Thyroid gland (tissue), 4 donors: ENCODE measurements at places on chromosomes 2 and 18. TPM values are rescaled to one million over a fixed set of nuclear protein-coding genes. Genes with fewer than 3 reads are reported as not detected.

The UGT1A5 gene
- 0.89 TPM for total RNA-seq

The CYTIP gene
- 10.6 TPM for total RNA-seq

The ABCG5 gene
- total RNA-seq: not detected

The SLC5A7 gene
- total RNA-seq: not detected

The FMNL2 gene
- total RNA-seq: 51.8 TPM

The CFC1B gene
- not detected for total RNA-seq

The TCF23 gene
- not detected for total RNA-seq

The KCNJ3 gene
- not detected for total RNA-seq

The IRS1 gene
- 166 TPM for total RNA-seq

DNA sequence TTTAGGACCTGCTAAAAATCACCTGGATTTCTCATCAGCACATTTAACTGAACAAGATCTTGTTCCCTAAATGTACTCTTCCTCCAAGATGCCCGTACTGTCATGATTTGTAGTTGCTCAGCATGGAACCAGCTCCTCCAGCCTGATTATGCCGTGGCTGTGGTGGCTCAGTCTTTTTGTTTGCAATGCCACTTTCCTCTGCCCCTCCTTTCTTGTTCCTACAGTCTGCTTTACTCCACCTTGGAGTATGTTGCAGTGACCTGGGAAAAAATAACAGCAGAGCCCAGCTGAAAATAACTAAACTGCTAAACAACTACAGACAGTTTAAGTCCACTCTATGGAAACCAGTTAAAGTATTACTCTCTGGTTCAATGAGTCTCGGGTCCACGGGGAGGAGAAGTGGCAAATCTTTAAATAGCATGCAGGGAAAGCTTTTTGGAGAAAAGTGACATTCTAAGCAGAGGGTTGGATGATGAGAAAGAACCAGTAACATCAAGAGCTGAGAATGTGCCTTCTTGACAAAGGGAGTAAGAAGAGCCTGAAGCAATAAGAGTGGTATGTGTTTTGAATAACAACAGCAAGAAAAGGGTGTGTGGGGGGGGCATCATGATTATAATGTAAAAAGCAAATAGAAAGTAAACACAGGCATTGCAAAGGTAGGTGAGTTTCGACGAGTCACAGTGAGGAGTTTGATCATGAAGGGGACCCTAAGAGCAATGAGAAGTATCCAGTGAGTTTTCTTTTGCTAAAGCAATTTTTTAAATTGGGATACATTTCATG is 225.7 kb downstream of the TMX3 start:
- H3K4me1 ChIP-seq: no peaks in the 10 kb centered on the region
- no peak overlapping the region for H3K4me3 ChIP-seq
- H3K27ac ChIP-seq: no peak overlapping the region
- no peak for DNase-seq
- H3K36me3 ChIP-seq: no peaks in the 10 kb centered on the region

- no peaks in the 10 kb centered on the region for H3K4me1 ChIP-seq
- no peaks in the 10 kb centered on the region for H3K27me3 ChIP-seq
- no peaks in the 10 kb centered on the region for H3K36me3 ChIP-seq
- DNase-seq: no peak
- no peak overlapping the region for H3K4me3 ChIP-seq
- H3K27ac ChIP-seq: no peak overlapping the region
Measured at GRCh38 chr2:41990688-41991087, 57.1 kb upstream of the PKDCC start.

GRCh38 chr2:237261327-237261726 is 152.6 kb downstream of the COL6A3 start:
- H3K4me1 ChIP-seq: no peaks in the 10 kb centered on the region
- no peak for DNase-seq
- no peak overlapping the region for H3K27ac ChIP-seq
- no peaks in the 10 kb centered on the region for H3K27me3 ChIP-seq

GRCh38 chr18:3451989-3452749 is 2.2 kb downstream of the TGIF1 start:
- no peaks in the 10 kb centered on the region for H3K27me3 ChIP-seq
- DNase-seq: peak; percentile 82
- peaks cover 24% of the 10 kb centered on the region for H3K4me1 ChIP-seq
- peak overlapping the region; percentile 98 for H3K27ac ChIP-seq

- H3K36me3 ChIP-seq: no peaks in the 10 kb centered on the region
- no peak overlapping the region for H3K27ac ChIP-seq
- H3K27me3 ChIP-seq: no peaks in the 10 kb centered on the region
- no peak for DNase-seq
- H3K4me1 ChIP-seq: no peaks in the 10 kb centered on the region
- no peak overlapping the region for H3K4me3 ChIP-seq
Measured at GRCh38 chr18:7413906-7414305, 153.2 kb upstream of the PTPRM start.

- DNase-seq: no peak
- H3K27ac ChIP-seq: no peak overlapping the region
- H3K4me3 ChIP-seq: no peak overlapping the region
- H3K4me1 ChIP-seq: no peaks in the 10 kb centered on the region
- H3K27me3 ChIP-seq: no peaks in the 10 kb centered on the region
- H3K36me3 ChIP-seq: no peaks in the 10 kb centered on the region
Measured at GRCh38 chr2:142769761-142770160, 107.7 kb upstream of the KYNU start.

GRCh38 chr2:183264890-183265535 is 140.8 kb downstream of the NUP35 start:
- no peaks in the 10 kb centered on the region for H3K27me3 ChIP-seq
- H3K4me3 ChIP-seq: no peak overlapping the region
- H3K4me1 ChIP-seq: no peaks in the 10 kb centered on the region
- no peak overlapping the region for H3K27ac ChIP-seq

- no peaks in the 10 kb centered on the region for H3K4me1 ChIP-seq
- H3K4me3 ChIP-seq: no peak overlapping the region
- no peak overlapping the region for H3K27ac ChIP-seq
- no peaks in the 10 kb centered on the region for H3K27me3 ChIP-seq
Measured at GRCh38 chr2:178770518-178770917, 36.7 kb downstream of the TTN start.

- peak overlapping the region; percentile 96 for H3K4me3 ChIP-seq
- peak; percentile 49 for DNase-seq
- no peaks in the 10 kb centered on the region for H3K36me3 ChIP-seq
- H3K27me3 ChIP-seq: no peaks in the 10 kb centered on the region
Measured at GRCh38 chr2:84906108-84906899, 848 bp downstream of the TMSB10 start.

GRCh38 chr2:168757223-168757622 is 45.2 kb upstream of the NOSTRIN start:
- no peak overlapping the region for H3K4me3 ChIP-seq
- DNase-seq: no peak
- no peaks in the 10 kb centered on the region for H3K4me1 ChIP-seq

GRCh38 chr2:205390866-205391265 is 291.4 kb upstream of the NRP2 start:
- no peak overlapping the region for H3K27ac ChIP-seq
- H3K4me3 ChIP-seq: no peak overlapping the region
- no peaks in the 10 kb centered on the region for H3K4me1 ChIP-seq

- H3K27ac ChIP-seq: no peak overlapping the region
- DNase-seq: no peak
- H3K4me3 ChIP-seq: no peak overlapping the region
- no peaks in the 10 kb centered on the region for H3K36me3 ChIP-seq
Measured at GRCh38 chr2:195356026-195356425, 301.0 kb upstream of the SLC39A10 start.

GRCh38 chr18:34929336-34929780 is 111.9 kb upstream of the MAPRE2 start:
- H3K27me3 ChIP-seq: no peaks in the 10 kb centered on the region
- H3K27ac ChIP-seq: no peak overlapping the region
- H3K36me3 ChIP-seq: no peaks in the 10 kb centered on the region
- H3K4me1 ChIP-seq: no peaks in the 10 kb centered on the region

- H3K36me3 ChIP-seq: no peaks in the 10 kb centered on the region
- no peak for DNase-seq
- H3K4me1 ChIP-seq: no peaks in the 10 kb centered on the region
- H3K27me3 ChIP-seq: no peaks in the 10 kb centered on the region
- H3K4me3 ChIP-seq: no peak overlapping the region
Measured at GRCh38 chr18:38301621-38302020, 736.0 kb upstream of the CELF4 start.

DNA sequence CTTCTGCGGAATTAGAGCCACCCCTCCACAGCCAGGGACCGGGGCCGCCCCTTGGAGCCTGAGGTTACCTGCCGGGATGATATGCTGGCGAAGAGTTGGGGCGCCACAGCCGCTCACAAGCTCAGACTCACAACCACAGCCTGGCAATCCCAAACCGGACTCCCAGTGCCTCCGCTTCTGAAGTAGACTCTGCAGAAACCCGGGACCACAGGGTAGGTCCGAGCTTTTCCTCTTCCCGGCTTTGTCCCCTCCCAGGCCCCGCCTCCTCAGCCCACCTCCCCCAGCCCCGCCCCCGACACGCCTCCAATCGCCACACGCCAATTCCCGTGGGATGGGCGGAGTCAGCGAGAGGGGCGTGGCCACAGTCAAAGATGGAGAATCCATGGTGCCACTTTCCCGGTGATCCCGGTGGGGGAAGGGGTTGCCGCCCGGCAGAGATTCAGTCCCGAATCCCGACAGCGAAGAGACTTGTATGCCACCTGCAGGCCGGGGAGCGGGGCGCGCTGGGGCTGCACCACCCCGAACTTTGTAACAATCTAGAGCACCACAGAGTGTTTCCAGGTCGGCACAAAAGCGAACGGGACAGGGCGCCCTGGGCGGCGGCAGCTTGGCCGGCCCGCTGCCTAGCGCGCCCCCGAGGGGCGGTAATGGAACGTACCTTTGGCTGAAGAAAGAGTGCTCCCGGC is at the start of gene IDH1:
IDH1 (minus strand) TSS at position 201 of the 686 bp plus-strand sequence. CDS start 3,520 bp downstream, outside the sequence.
- peaks cover 8% of the 10 kb centered on the region for H3K36me3 ChIP-seq
- peaks cover 7% of the 10 kb centered on the region for H3K4me1 ChIP-seq

DNA sequence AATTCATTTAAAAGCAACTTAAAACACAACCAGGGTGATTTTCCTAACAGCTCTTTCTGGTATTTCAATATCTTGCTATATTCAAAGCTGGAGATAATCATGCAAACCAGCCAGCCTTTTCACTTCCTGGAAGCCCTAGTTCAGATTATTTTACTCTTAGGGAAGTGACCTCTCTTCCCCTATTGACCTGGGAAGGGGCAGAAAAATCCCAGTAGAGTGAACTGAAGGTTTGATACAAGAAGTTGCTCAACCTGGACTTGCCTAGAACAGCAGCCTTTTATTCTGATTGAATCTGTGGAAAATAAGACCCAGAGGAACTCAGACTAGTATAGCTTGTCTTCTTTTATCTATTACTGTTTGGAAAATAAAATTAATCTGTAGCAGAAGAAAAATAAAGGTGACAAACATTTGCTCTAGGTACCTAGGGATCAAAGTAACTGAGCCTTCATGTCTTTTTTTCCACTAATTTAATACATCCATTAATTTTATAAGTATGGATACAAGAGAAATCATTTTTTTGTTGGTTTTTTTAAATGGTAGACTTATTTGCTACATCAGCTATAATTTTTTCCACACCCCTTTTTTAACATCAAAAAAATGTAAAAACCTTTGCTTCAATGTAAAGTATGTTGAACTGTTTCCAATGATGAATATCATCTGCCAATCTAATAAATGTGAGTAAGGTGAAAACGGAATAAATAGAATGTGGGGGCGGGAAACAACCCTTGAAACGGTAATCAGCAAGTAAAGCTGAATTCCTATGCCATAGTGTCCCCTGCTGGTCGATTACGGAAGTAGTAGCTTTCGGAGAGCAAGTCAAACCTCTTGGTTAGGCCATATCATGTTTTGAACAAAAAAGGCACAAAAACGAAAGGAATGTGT is 629.9 kb downstream of the NRXN1 start:
- DNase-seq: peak; percentile 11
- H3K36me3 ChIP-seq: no peaks in the 10 kb centered on the region
- H3K4me3 ChIP-seq: no peak overlapping the region
- no peak overlapping the region for H3K27ac ChIP-seq
- H3K4me1 ChIP-seq: no peaks in the 10 kb centered on the region
- no peaks in the 10 kb centered on the region for H3K27me3 ChIP-seq

DNA sequence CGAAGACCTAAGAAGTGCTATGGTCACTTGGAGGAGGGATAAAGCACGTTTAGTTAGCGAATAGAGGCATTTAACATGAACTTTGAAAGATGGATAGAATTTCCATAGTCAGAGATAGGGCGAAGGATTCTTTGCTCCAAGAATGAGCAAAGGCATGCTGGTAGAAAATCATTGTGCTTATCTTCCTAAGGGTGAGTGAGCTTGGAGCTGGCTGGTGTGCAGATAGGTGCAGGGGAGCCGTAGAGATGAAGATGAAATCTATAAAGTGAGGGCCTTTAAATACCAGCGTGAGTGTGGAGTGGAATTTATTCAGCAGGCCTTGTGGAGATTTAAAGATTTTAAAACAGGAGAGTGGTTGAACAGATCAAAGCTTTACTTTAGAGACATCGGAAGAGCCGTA is 1.6 kb downstream of the HRH4 start:
- no peaks in the 10 kb centered on the region for H3K36me3 ChIP-seq
- H3K4me3 ChIP-seq: no peak overlapping the region
- no peak overlapping the region for H3K27ac ChIP-seq
- DNase-seq: no peak
- no peaks in the 10 kb centered on the region for H3K4me1 ChIP-seq

DNA sequence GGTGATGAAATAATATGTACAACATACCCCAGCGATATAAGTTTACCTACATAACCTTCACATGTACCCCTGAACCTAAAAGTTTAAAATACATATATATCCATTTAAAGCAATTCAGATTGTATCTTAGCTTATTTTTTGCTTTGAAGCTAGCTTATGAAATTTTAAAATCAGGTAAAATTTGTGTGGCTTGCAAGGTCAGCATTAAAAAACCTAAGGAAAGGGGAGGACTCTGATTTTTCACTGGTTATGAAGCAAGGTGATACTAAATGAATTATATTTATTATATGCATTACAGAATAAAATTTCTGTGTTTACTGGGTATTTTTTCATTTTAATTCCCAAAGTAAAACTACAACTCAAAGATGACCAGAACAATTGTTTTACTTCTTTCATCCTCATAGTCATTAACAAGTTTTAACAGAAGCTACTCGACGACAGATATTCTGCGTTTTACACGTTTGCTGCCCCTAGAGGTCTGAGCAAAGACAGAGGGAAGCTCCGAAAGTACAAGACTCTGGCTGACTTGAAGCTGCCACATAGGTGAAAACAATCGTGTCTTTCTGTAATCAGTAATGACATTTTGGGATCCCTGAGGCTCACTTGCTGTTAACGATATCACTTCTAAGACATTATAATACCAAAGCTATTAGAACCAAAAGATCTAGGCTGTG is 17.1 kb downstream of the PKP4 start:
- H3K36me3 ChIP-seq: no peaks in the 10 kb centered on the region
- no peak for DNase-seq
- H3K27me3 ChIP-seq: no peaks in the 10 kb centered on the region
- H3K27ac ChIP-seq: no peak overlapping the region
- H3K4me3 ChIP-seq: no peak overlapping the region

- peaks cover 13% of the 10 kb centered on the region for H3K36me3 ChIP-seq
- no peak for DNase-seq
- H3K27me3 ChIP-seq: no peaks in the 10 kb centered on the region
- H3K4me1 ChIP-seq: no peaks in the 10 kb centered on the region
- H3K27ac ChIP-seq: no peak overlapping the region
- H3K4me3 ChIP-seq: no peak overlapping the region
Measured at GRCh38 chr18:54296062-54296461, 26.7 kb downstream of the POLI start.
